ENCODE measurements at places on chromosomes 7 and 10.

DNA sequence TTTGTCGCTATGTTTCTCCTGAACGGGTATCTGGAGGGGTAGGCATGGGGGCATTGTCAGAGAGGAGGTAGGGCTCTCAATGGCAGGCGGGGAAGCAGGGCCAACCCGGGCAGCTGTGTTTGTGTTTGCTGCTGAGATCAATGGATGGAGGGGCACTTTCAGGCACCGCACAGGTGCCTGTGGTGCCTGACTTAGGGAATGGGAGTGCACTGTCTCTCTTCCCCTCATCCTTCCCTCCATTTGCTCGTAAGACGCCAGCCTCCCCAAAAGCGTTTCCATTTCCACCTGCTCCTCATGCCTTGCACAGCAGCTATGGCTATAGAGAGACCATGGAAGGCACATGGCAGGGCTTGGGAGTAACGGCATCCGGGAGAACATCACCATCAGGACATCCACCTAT is 615.9 kb upstream of the FOXK1 start:
- DNase-seq, result no peak

GRCh38 chr10:47403446-47404318 is 19.6 kb upstream of the ZNF488 start:
- DNase-seq, result no peak

DNA sequence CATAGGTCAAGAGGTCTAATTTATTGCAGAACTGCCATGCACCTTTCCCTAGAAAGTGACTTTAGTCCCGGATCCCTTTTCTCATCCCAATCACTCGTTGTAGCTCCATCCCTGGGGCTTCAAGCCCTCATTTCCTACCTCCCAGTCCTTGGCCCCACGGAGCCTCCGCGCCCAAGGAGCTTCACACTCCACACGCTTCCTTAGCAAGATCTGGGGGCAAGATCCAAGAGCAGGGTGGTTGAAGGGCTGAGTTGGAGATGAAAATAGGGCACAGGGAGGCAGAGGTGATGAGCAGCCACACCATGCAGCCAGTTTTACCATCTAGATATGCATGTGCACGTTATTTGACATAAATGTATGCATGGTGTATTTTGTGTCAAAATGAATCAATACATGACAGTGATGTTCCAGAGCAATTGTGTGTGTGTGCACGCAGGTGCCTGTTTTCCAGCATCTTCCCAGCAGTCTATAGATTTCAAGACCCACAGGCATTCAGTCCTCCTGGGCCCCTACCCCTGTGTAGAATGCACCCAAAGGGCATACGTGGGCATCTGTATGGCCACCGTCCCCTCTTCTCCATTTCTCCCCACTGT is 6.0 kb upstream of the TRPV6 start:
- DNase-seq, result no peak

GRCh38 chr7:132309102-132309805 is 267.0 kb downstream of the PLXNA4 start:
- no peak for DNase-seq

GRCh38 chr10:21314906-21315644 is 210.4 kb downstream of the SKIDA1 start:
- no peak for DNase-seq

DNA sequence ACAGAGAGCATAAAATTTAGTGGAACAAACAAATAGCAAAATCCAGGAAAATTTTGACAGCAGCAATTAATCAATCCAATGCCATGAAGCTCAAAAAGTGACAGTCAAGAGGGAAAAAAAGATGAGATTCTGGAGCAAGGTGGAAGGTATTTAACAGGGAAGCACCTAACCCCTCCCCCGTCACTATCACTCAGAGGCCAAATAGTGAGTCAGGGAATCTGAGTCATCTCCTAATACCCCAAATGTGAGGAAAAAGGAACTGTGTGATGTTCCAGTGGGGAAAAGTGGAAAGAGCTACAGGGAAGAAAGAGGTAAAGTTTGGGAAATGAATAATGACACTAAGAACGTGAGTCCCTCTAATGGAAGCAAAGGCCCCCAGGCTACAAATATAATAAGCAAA is 113.2 kb upstream of the PHF14 start:
- no peak for DNase-seq

- no peak for DNase-seq
Observed at GRCh38 chr7:5997210-5997808, 11.5 kb downstream of the PMS2 start.

DNA sequence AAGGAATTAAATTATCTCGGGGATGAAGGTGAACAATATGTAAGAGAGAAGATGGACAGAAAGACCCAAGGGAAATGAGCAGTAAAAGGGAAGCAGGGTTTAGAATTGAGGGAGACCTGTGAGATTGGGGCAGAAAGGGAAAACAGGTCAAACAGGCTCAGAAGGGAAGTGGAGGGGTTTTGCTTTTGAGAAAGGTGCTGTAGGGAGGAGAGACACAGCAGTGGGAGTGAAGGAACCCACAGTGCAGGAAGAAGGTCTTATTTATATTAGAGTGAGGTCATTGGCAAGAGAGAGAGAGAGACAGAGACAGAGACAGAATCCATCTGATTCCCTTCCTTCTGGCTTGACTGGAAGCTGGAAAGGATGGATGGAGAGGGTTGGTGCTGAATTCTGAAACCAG is 3.5 kb upstream of the TCAF1 start:
- DNase-seq, result no peak

GRCh38 chr7:29296421-29296820 is 101.8 kb downstream of the CHN2 start:
- no peak for DNase-seq

GRCh38 chr10:22435650-22436049 is 90.4 kb downstream of the SPAG6 start:
- no peak for DNase-seq

- no peak for DNase-seq
Observed at GRCh38 chr10:55979203-55979602, 381.9 kb downstream of the ZWINT start.

DNA sequence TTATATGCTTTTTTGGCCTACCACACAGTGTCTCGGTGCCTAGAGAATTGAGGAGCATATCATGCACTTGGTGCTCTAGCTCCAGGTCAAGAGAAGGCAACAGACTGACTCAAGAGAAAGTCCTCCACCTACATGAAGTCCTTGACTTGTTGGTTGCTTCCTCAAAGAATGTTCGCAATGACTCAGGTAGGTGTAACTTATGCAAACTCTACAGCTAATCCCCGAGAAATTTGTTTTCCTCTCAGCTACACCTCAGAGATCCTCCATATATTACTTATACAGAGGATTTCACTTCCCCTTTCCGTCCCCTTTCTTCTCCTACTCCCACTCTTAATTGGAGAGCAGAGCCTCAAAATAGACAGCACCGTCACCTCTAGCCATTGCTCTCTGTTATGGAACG is 1013.1 kb downstream of the KCNMA1 start:
- DNase-seq, result no peak

- DNase-seq, result no peak
Observed at GRCh38 chr10:22245567-22245966, 27.8 kb upstream of the EBLN1 start.

- DNase-seq, result no peak
Observed at GRCh38 chr7:22561321-22561811, 61.4 kb upstream of the STEAP1B start.

DNA sequence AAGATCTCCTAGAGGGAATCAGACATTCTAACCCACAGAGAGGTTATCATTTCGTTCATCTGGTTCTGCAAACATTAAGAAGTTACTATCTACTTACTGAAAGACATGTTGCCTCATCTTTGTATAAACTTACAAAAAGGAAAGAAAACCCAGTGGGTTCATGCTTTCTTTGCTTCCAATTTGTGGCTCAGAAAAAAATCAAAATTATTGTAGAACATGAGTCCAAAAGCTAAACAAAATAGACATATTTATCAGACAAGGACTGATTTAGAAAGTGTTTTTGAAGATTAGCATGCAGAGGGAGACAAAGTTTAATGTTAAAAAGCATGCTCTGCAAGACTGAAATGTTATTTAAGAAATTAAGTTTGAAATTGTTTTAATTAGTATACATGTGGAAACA is 123.1 kb downstream of the MBL2 start:
- no peak for DNase-seq

DNA sequence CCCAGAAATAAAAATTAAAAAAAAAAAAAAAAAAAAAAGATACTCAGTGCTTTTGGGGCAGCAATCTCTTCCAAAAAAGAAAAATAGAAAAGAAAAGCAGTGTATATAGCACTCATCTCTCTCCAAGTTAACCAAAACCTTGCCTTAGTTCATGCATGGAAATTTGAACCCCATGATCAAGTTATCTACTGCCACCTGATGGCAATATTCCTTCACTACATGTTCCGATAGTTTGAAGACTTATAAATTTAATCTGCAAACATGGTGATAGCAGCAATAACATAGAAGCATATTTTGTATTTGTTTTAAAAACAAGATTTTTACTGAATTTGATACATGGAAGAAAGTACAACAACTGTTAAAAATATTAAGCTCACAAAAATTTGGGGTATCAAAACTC is 48.6 kb upstream of the SLIT1 start:
- no peak for DNase-seq

DNA sequence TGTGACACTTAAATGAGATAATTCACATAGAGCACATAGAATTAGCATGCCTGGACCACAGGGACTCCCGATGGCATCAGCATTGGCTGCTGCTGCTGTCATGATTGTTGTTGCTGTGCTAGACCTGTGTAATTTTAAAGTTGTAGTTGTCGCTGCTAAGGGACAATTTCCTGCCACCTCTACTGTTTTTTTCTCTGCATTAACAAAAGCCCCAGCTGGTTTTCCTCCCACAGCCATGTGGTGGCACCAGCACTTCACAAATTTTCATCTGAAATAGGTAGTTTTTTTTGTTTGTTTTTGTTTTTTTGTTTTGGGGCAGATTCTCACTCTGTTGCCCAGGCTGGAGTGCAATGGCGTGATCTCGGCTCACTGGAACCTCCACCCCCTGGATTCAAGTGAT is 25.4 kb upstream of the PRXL2A start:
- no peak for DNase-seq

DNA sequence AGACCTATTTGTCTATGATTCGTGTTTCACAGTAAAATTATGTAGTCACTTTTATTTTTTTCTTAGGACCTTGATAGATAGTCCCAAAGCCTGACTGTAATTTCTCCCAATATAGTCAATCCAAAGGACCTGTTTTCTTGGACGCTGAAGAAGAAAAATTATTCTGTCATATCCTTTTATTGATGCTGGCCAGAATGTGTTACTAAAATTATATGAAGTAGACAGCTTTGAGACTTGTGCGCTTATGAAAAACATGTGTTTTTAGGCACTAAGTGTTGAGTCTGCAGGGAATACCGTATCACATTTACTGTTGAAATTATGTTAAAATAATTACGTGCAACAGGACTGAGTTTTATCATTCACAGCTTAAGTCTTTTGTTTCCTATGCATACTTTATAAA is 17.9 kb downstream of the TES start:
- no peak for DNase-seq

DNA sequence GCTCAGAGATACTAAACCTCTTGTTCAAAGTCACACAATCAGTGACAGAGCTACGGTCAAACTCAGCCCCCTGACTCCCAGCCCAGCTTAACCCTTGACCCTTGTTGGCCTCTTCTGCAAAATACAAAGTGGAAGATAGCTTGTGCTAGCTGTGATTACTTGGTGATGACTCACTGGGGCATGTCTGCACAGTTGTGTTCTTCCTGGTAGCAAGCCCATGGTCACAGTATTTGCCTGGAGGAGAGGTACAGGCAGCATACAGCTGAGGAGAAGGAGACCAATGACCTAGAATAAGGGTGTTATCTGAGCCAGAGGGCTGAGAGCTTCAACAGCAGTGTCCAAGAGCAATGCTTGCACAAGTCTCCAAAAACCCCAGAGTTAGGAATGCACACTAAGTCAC is 5.7 kb upstream of the HSPA12A start:
- DNase-seq, result no peak

DNA sequence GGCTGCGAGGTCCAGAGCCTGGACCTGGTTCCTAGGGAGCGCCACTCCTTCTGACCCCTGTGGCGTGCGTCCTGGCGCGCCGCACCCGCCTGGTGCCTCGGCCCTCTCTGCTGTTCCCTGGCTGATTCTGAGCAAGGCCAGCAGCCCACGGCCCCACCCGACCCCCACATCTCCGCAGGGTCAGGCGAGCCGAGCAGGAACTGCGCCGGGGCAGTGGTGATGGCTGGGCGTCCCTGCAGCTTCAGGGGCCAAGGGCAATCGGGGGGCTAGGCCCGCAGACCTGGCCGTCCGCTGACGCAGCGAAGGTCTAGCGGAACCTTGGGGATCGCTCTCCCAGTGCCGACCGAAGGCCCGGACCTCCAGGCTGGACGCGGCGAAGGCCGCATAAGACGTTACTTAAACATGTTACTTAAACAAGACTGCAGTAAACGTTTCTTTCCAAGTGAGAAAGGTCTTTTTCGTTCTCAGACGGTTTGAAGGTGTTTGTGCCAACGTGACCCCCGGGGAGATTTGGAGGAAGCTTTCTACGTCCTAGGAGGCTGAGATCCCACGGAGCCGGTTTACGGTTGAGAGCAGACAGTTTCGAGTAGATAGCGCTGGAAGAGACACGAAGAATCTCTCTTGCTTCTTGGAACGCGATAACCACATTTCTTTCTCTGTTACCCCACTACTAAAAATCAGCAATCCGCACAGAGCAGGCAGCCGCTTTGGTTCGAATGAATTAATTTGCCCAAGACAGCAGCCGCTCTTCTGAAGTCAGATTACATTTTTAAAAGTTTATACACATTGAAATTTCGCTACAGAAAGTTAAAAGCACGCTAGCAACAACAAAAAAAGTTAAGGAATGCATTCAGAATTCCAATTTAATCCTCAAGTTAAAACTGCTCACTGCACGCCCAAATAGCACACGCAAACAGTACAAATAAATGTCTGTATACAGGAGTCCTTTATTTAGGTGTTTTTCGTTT is 4.9 kb upstream of the NKX2-3 start:
- DNase-seq, result no peak

DNA sequence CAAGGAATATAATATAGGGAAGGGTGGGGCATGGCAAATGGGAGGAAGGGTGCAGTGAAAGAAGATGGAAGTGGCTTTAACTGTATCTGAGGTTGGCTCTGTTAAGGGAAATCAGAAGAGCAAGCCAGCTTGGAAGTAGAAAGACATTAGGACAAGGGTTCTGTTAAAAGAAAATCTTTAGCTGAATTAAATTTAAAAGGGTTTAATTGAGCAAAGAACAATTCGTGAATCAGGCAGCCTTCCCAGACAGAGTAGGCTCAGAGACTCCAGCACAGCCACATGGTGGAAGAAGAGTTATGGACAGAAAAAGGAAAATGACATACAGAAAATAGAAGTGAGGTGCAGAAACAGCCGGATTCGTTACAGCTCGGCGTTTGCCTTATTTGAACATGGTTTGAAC is 42.0 kb downstream of the FAM13C start:
- no peak for DNase-seq

- DNase-seq, result no peak
Observed at GRCh38 chr7:155738104-155738503, 74.2 kb downstream of the SHH start.

- DNase-seq, result no peak
Observed at GRCh38 chr7:74654811-74655210, 2.7 kb upstream of the GTF2I start.
